ENCODE measurements at places on chromosomes 3 and 15.

- DNase-seq = no peak
Observed at GRCh38 chr15:80404761-80405553, 775 bp downstream of the ARNT2 start.

DNA sequence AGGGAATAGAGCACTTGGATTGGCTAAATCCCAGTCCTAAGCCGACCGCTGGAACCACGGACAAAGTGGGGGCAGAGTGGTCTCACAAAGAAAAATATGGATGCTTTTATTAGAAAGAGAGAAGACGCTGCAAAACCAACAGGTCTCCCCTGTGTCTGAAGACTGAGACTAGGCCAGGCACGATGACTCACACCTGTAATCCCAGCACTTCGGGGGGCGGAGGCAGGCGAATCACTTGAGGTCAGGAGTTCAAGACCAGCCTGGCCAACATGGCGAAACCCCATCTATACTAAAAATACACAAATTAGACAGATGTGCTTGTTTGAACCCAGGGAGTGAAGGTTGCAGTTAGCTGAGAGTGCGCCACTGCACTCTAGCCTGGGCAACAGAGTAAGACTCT lies 61.8 kb downstream of the ZDHHC19 start:
- no peak for DNase-seq

GRCh38 chr15:53307952-53308624 lies 451.4 kb downstream of the WDR72 start:
- no peak for DNase-seq

DNA sequence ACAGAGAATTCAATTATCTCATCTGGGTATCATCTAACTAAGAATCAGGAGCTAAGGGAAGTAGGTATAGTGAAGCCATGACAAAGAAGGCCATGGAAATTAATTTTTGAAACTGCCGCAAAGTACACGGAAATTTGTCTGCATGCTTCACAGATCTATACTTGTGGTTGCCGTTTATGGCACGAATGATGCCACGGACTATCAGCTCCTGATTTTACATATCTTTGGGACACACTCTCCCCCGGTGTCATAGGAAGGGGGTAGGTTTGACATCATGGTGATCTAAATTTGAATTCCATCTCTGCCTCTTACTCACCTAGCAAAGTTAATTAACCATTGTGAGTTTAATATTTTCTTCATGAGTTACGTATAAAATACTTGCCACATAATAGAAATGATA lies 14.0 kb downstream of the ARPP21 start:
- DNase-seq = no peak

- no peak for DNase-seq
Observed at GRCh38 chr3:36211652-36211999, 168.7 kb upstream of the STAC start.

- DNase-seq = no peak
Observed at GRCh38 chr15:65377976-65378366, at the start of gene IGDCC3. Gene IGDCC3 (minus strand): TSS chr15:65378002. CDS start chr15:65377788, 214 bp downstream.

- no peak for DNase-seq
Observed at GRCh38 chr3:100164743-100165142, 50.4 kb upstream of the FILIP1L start.

- no peak for DNase-seq
Observed at GRCh38 chr3:176615826-176616225, 581.5 kb downstream of the TBL1XR1 start.

DNA sequence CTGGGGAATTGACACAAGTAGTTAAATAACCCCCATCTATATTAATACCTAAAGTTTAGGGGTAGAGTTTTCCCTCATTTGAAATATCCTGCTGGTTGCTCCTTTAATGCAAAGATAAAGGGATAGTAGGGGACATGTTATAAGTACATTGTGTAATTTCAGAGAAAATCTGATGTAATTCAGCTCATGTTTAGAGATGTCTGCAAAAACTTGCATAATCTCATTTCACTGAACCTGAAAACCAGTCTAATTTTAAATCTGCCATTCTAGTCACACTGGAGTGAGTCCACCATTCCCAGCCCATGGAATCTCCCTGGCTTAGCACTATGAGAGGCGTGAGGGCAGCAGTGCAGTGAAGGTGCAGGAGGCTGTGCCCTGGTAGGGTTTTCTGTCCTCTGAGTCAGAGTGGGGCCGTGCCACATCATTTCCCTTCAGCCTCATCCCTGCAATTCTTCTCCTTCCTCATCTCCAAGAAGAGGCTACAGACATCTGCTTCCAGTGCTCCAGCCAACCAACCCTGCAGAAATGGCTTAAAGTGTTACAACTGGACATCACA lies 246.3 kb upstream of the UMPS start:
- no peak for DNase-seq

DNA sequence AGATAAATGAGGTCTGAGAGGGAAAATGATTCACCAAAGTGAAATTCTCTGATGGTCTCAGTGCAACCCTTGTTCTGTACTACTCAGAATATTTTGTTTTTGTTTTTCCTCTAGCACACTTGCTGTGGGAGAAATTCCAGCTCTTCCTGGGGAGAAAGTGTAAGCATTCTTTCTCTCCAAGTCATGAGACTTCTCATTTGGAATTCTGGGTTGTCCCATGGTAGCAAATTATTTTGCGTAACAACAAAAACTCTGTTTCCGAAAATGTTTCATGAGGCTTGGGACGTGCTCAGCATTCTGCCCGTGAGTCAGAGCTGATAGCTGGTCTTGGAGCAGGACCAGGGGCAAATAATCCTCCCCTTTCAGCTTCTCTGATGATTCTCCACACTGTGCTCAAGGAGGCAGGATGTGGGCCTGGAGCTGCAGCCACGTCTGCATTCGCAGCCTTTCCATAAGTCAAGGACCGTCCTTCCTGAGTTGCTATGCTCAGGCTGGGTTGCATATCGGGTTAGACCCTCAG lies 70.3 kb downstream of the SENP2 start:
- DNase-seq = no peak

DNA sequence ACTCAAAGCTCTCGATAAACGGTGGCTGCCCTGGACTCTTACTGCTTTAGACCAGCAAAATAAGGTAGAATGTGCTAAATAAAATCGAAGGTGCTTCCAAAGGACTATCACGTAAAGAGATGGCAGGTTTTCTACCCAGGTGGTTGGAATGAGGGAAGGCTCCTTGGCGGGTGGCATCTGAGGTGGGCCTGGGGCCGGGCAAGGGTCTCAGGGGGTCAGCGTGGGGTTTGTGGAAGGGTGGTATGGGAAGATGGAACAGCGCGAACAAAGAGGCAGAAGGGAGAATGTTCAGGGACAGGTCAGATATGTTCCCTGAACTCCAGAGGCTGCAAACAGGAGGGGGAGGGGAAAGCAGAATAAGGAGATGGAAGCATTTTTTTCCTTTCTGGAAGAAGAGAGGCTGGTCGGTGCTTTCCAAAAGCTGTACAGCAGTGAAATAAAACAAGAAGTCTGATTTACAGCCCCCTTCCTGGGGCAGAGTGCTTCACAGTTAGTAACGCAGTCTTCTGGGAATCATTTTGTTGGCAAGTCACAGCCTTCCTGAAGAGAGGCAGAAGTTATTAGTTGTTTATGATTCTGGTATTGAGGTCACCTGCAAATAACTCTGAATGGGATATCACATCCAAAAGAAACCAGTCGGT lies 58.3 kb upstream of the ATG7 start:
- no peak for DNase-seq

- DNase-seq = no peak
Observed at GRCh38 chr15:99645951-99646350, 80.2 kb downstream of the MEF2A start.

GRCh38 chr3:97438131-97438530 lies 326.4 kb upstream of the ARL6 start:
- DNase-seq = no peak

- DNase-seq = no peak
Observed at GRCh38 chr3:15096046-15096445, 2.9 kb downstream of the RBSN start.

GRCh38 chr3:114365909-114366308 lies 72.1 kb downstream of the TIGIT start:
- no peak for DNase-seq

DNA sequence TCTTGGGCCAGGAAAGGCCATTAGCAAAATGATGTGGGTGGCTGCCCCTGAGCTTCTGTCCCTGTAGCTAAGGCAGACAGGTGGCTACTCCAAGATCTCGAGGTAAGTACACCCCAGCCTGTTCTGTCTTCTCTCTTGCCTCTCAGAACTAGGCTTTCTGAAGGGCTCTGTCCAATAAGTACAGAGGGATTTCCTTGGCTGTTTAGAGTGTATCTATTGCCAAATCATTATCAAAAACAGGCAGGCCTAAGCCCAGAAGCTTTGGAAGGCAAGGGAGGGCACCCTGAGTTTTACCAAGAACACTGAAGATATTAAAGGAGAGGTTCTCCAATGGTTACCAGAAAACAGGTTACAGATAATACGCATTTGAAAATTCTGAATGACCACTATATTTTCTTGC lies 156.6 kb downstream of the MYRIP start:
- DNase-seq = no peak

DNA sequence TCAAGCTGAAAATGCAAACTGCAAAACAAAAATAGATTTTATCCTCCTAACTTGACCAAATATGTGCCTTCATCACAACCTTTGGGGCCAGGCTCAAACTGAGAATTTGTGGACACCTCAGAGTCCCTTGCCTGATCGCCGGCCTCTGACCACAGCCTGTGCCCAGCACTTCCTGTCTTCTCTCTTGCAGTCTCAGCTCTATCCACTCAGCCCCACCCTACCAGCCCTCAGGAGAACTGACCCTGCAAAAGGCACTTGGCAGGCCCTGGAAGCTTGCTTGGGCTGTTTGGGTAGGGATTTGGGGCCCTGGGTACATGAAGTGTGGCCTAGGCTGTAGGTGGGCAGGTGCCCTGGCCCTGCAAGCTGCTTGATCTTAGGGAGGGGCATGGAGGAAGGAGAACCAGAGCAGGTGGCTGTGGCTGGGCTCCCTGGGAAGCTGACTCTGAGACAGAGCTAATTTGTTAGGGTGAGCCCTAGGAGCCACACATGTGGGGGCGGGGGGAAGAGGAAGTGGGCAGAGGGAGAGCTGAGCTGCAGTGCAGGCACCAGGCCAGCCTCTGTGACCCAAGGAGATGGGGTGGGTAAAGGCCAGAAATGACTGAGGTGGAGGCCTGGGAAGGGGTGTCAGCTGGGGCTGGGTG lies 8.6 kb downstream of the CLEC3B start:
- peak; percentile 29 for DNase-seq

DNA sequence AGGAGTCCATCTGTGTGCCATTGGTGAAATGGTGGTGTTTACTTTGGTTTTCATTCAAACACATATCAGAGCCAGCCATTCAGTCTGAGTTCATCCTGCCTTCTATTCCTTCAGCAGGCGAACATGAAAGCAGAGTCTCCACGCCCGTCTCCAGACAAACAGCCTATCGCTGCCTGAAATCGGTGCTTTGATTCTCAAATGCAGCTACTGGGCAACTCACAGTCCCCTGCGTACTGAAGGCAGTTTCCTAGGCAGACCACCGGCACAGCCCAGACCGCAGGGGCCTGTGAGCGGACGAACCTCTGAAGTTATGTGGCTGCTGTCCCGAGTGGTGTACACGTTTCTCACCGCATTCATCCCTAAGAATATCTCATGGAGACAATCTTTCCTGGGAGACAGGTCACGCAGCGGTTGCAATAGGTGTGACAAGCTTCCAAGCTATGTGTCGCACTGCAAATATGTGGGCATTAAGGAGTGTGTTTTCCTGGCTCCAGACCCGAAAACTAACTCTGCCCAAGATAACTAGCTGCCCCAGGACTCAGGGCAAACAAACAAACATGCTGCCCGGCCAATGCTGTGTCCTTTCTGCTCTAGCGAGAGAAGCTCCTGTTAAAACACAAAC lies 16.9 kb upstream of the RYR3 start:
- DNase-seq = no peak

DNA sequence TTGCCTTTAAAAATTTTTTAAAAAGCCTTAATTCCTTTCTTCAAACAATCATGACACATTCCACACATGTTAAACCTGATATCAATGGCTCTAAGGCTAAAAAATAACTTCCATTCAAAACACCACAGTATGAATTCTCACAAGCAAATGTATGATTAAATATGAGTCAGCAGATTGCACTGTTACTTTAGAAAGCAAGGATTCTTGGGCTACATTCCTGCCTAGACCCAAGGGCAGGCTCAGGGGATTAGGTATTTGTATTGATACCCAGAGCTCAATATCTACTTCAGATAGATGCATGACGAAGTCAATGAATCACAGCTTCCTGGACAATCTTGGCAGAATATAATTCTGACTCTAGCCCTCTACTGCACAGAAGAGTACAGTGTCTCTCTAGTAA lies 65.7 kb downstream of the RARB start:
- DNase-seq = no peak

- no peak for DNase-seq
Observed at GRCh38 chr3:126753191-126754160, 49.4 kb downstream of the CHCHD6 start.

- no peak for DNase-seq
Observed at GRCh38 chr3:190003681-190004123, 117.0 kb downstream of the P3H2 start.

- DNase-seq = peak; percentile 85
Observed at GRCh38 chr15:90376789-90377188, 11.3 kb upstream of the IQGAP1 start.
